Naive thymus-derived CD4-positive, alpha-beta T cell (primary cell): ENCODE measurements at places on chromosomes 4 and X. TPM values are rescaled to one million over a fixed set of nuclear protein-coding genes. Genes with fewer than 3 reads are reported as not detected.
A peak's percentile ranks its signal among the peaks of the same experiment; 100 is the strongest.

GRCh38 chr4:21699446-21699845, 249.1 kb downstream of the KCNIP4 start:
- no peak for DNase-seq

DNA sequence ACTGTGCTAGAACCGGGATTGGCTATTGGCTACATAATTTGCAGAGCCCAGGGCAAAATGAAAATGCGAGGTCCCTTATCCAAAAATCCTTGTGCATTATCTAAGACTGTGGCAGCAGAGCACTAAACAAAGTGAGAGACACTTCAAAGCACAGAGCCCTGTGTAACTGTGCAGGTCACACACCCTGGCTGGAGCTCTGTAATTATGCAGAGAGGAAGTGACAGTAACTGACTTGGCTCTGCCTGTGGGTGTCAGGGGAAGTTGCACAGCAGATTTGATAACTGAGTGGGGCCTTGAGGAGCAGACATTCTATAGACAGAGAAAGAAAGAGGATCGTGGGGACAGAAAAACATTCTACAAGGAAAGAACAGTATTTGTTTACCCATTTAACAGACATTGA, 173.5 kb upstream of the FMR1 start:
- DNase-seq: no peak

DNA sequence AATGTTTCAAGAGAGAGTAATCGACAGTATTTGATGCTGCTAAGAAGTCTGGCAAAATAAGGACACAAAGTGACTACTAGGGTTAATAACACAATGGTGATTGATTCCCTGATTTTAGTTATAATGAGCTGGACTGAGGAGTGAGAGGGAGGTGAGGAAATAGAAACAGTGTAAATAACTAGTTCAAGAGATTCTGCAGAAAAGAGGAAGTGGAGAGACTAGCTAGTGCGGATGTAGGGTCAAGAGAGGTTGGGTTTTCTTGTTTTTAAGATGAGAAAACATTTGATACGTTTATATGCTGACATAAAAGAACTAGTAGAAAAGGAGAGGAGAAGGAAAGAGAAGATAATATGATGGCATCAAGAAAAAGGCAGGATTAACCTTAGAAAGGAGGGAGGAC, 12.2 kb upstream of the TRPC5 start:
- no peak for DNase-seq

DNA sequence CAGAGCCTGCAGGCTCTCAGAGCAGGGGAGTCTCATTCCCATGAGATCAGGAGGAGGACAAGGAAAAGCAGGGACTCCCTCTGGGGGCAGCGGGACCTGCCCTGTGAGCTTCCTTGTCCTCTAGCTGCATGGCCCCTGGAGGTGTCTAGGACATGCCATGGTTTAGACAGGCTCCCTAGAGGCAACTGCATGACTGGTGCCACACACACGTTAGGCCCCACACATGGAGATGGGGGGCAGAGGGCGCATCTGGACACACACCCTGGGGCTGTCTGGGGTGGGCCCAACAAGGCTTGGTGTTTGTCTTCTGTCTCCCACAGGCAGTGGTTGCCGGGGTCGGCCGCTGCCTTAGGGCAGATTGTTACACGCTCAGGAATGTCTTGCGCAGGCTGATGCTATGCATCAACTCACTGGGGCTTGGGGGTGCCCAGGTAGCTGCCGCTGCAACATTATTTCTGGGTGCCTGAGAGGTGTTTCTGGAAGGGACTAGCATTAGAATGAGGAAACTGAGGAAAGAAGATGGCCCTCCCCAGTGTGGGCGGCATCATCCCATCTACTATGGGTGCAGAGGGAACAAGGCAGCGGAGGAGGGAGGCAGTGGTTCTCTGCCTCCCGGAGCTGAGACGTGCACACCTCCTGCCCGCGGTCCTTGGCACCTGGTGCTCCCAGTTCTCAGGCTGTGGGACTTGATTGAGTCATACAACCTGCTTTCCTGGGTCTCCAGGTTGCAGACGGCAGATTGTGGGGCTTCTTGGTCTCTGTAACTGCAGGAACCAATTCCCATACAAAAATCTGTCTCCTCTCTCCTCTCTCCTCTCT, 32.1 kb upstream of the GPR78 start:
- no peak for DNase-seq

ANOS1 gene
- not detected for polyA plus RNA-seq

TNIP3 gene
- polyA plus RNA-seq: 0.62 TPM

STK26 gene
- 54.1 TPM for polyA plus RNA-seq

GRCh38 chr4:98939892-98940298, 11.0 kb upstream of the EIF4E start:
- no peak for DNase-seq

SMARCA1 gene
- polyA plus RNA-seq: 5.0 TPM

SLC10A3 gene
- 35.0 TPM for polyA plus RNA-seq

TMEM154 gene
- polyA plus RNA-seq: 44.1 TPM

DNA sequence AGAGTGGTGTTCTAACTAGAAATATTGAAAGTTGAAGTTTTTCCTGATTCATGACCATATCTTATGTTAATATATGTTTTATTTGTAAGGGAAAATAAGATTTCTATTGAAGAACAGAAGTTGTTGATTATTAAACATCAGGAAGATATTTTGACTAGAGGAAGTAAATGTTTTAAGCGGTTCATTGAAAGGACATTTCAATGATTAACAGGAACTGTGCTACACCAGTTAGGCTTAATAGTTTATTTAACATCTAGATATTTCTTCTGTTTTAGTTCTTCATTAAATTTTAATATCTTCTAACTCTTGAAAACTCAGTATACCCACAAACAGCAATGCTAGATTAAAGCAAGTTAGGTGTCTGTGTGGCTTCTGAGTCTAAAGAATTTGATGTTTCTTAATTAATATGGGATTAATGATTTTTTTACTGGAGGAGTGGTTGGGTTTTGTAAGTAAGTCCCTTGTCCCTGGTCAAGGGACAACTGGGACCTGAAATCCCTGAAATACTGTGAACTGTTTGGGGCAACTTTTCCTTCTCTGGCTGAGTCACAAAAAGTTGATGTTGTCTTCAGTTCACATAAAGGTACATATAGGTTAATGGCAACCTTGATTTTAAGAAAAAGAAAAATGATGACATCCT, 42.9 kb upstream of the CYP4V2 start:
- no peak for DNase-seq

NHSL2 gene
- 0.24 TPM for polyA plus RNA-seq

DNA sequence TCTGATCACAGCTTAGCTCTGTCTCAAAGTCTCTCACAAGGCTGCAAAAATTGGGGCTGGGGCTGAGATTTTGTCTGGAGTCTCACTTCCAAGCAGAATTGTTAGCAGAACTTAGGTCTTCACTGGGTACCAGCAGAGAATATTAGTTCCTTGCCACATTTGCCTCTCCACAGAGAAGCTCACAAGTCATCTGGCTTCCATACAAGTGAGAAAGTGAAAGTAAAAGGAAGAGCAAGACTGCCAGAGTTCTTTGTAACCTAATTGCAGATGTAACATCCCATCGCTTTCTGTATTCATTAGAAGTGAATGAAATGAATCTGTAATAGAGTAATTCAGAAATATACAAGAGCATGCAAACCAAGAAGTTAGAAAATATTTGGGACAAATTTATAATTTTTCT, 624.1 kb upstream of the GNPDA2 start:
- no peak for DNase-seq

RAB33A gene
- polyA plus RNA-seq: 7.6 TPM

- peak; percentile 43 for DNase-seq
Observed at GRCh38 chrX:42943051-42943974, 165.3 kb upstream of the PPP1R2C start.

GRCh38 chrX:56764975-56765791, 36.1 kb downstream of the NBDY start:
- peak; percentile 36 for DNase-seq

EVC2 gene
- not detected for polyA plus RNA-seq

DNA sequence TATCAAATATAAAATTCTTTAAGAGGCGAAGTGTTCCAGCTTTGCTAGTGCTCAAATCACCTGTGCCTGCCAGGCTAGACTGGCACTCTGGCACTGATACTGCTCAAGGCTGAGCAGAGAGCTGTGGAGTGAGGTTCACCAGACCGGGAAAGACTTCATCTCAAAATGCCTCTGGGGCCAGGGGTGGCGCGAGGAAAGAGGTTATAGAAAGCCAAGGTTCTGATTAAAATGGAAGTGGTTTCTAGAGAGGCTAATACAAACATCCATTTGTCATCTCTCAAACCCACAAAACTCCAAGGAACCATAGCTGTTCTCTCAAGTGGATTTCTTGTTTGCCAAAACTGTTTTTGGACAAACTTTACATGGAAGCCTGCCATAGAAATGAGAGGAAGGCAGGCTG, 41.5 kb downstream of the F11 start:
- DNase-seq: no peak
